ENCODE measurements at places on chromosomes 7 and 10.

DNA sequence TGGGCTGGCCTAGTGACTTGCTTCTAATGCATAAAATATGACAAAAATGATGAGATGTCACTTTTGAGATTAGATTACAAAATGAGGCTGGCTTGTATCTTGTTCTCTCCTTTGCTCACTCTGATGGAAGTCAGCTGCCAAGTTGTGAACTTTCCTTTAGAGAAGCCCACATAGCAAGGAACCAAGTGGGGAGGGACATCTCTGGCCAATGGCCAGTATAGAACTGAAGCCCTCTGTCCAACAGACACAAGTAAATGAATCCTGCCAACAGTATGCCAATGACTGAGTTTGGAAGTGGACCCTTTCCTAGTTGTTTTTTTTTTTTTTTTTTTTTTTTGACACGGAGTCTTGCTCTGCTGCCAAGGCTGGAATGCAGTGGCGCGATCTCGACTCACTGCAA, 3.3 kb downstream of the ZC3HC1 start:
- DNase-seq = no peak

GRCh38 chr10:86851328-86852207, 95.1 kb downstream of the BMPR1A start:
- DNase-seq = no peak

DNA sequence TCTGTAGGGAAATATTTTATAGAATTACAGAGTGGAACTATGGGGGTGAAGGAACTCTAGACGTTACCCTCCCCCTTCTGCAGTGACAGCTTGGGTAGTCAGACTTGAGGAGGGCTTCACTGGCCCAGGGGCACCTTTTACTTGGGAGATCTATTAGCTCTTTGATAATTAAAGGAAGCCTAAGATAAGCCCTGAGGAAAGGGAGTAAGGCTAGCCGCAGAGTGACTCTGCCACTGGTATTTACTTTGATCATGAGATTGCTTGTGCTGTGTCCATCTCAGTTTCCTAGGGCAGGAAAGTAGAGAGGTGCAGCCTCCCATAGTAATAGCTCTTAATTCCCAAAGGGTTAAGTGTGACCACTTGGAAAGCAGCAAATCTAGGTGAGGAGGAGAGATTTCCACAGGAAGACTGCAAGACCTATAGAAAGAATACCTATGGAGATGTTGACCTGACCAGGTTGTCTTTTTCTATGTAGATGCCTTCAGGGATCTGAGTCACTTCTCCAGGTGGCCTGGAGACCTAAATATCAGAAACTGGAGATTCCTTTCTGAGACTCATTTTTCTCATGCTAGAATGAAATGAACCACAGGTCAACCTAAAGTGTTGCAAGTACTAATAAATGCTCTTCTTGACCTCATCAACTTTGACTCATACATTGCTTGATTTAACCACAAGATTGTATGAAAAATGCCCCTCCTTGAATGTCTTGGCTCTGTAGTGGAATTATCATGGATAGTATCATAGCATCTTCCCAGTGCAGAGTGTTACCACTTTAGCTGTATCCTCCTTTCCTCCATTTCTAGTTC, 447.3 kb upstream of the GHITM start:
- no peak for DNase-seq

GRCh38 chr10:125155101-125155500, 5.3 kb downstream of the CTBP2 start:
- no peak for DNase-seq

- no peak for DNase-seq
These were observed 187.6 kb downstream of the NSUN6 start for GRCh38 chr10:18463673-18464211.

DNA sequence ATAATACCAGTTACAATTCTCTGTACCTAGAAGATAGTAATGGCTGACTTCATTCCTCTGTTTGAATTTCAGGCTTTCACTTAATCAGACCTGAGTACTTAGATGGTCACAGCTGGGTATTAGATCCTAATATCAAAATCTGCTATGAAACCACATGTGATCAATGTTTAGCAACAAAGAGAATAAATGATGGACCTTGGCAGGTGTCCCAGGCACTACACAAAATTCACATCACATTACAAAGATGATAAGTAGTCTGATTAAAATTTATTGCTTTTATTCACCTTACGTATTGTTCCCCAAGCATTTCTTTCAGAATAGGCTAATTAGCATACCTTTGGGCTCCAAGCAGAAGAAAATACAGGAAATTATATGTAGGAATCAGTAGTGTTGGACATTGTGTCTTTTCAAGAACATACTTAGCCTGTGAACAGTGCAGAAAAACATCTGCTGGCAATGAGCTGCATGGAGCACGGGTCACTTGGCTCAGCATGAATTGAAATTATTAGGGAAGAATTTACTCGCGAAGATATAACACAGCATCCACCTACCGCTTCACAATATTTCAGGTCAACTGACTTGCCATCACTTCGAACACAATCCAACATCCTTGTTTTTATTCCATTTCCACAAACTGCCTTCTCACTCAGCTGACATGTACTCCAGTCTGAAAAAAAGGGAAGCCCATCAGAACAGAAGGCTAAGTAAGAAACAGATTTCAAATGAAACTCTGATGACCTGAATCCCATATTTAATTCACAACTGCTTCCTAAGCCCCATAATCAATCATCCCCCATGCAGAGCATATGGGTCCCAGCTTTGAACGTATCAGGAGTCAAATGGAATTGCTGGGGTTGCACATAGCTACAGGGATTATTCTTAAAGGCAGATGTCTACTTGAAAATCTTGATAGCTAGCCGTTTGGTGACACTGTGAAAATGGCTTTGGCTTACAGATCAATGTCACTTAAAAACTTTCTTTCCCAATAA, 421.0 kb downstream of the THSD7A start:
- no peak for DNase-seq

GRCh38 chr10:22554461-22555182, 159.8 kb downstream of the PIP4K2A start:
- peak; percentile 90 for DNase-seq

GRCh38 chr10:543131-543530, 146.3 kb downstream of the DIP2C start:
- no peak for DNase-seq

GRCh38 chr7:41098846-41099245, 604.0 kb downstream of the INHBA start:
- no peak for DNase-seq

DNA sequence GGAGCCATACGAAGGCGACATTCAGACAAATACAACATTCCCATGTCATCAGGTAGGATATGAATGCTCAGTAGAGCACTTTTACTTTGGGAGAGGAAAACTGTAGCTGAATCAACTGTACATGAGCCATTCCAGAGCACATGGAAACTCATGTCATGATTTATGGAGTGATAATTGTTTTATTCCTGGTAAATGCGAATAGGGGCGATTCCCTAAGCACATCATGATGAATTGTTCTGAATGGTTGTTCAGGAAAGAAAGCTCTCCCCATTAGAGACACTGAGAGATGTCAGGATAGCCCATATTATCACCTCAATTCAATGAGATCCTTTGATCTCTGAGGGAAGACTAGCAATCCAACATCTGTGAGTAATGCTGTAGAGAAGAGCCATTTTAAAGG, 243.6 kb downstream of the FOXP2 start:
- no peak for DNase-seq

- no peak for DNase-seq
These were observed 26.3 kb upstream of the PPIF start for GRCh38 chr10:79320820-79321493.

GRCh38 chr10:51214207-51215196, 140.2 kb downstream of the PRKG1 start:
- no peak for DNase-seq

- no peak for DNase-seq
These were observed 233.8 kb upstream of the PPP2R2D start for GRCh38 chr10:131667047-131667446.

DNA sequence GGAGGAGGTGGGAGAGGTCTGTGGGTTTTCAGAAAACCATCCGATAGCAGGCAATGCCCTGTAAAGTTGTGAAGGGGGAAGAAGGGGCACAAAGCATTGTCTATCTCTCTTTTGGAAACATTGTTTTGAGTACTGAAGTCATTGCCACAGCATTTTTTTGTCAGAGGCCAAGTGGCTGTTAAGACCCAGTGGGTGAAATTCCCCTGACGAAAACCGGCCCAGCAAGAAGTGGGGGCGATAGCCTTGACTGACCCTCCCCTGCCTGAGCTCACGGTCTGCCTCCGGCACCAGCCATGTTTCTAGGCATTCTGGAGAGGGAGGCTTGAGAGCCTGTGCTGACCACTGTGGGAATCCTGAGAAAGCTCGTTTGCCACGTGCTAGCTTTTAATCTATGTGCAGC, 144.7 kb downstream of the RPS24 start:
- no peak for DNase-seq

GRCh38 chr10:51422311-51423120, 276.9 kb downstream of the CSTF2T start:
- peak; percentile 73 for DNase-seq

- no peak for DNase-seq
These were observed 41.2 kb downstream of the TACR2 start for GRCh38 chr10:69375307-69376151.

GRCh38 chr7:31029251-31030042, 22.7 kb upstream of the ADCYAP1R1 start:
- DNase-seq = no peak

DNA sequence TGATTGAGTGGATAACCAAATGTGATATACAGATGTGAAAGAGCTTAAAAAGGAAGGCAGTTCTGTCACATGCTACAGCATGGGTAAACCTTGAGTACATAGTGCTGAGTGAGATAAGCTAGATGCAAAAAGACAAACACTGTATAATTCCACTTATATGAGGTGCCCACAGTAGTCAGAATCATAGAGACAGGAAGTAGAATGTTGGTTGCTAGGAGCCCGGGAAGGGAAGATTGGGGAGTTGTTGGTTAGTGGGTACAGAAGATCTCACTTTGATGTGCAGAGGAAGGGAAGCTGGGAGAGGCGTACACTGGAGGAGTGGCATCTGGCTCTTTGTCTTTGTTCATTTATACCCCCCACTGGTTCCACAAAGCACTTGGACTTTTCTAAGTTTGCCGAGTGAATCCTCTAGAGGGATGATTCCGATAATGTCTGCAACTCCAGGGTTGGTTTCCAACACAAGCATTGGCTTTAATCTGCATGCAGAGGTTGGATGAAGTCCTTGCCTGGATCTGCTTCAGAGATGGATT, 39.5 kb downstream of the TSPAN14 start:
- DNase-seq = no peak

- DNase-seq = no peak
These were observed 127.0 kb downstream of the TCERG1L start for GRCh38 chr10:131184503-131184902.

- DNase-seq = no peak
These were observed 239.0 kb downstream of the PRKG1 start for GRCh38 chr10:51313251-51313650.

DNA sequence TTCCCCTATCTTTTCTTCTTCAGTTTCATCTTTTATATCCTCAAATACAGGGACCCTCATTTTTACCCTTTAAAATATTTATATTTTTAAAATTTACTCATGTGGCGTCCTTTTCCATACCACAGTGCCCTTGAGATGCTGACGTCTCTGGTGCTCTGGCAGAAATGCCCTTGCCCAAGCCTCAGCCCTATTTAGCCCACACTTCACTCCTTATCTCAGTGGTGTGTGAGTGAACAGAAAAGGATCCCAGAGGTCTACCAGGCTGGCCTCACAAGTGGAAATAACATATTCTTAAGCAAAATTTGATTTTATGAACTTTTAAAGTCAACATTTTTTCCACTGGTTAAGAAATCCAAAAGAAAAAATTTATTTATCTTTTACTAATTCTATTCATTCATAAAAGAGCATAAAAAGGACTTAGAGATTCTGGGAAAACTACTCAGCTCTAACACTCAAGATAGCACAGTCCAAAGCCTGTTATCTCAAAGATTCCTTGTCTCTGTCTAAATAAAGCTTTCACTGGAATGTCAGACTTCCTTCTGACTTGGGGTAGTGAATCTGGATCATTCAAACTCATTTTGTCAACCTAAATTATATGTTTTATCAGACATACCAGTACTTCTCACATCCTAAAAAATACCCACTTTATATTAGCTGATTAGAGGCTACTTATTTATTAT, at the start of gene NEBL:
Gene NEBL (minus strand): TSS at position 166 of the 680 bp plus-strand sequence. CDS start 106 bp downstream, at position 60.
- DNase-seq = no peak

- DNase-seq = no peak
These were observed 1.3 kb upstream of the DAGLB start for GRCh38 chr7:6448943-6449543.

- no peak for DNase-seq
These were observed 252.4 kb upstream of the GHITM start for GRCh38 chr10:83886871-83887270.

- DNase-seq = no peak
These were observed 86.8 kb upstream of the NAMPT start for GRCh38 chr7:106371629-106372028.

DNA sequence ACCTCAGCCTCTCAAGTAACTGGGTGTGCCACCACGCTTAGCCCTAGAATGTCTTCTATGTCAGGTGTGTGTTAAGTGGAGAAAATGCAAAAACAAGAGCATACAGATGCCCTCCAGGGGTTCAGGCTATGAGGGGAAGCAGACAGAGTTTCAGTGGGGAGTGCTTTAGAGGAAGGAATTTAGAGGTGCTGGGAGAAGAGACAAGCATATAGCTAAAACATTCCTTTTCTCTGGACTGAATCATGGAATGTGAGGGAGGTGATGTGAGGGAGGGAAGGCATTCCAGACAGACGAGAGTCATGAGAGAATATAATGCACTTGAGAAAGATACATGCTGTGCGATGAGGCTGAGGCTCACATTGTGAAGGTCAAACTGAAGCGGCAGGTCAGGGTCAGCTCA, 6.6 kb upstream of the ZNF786 start:
- no peak for DNase-seq

GRCh38 chr7:154373956-154374355, 321.8 kb downstream of the DPP6 start:
- DNase-seq = peak; percentile 47

DNA sequence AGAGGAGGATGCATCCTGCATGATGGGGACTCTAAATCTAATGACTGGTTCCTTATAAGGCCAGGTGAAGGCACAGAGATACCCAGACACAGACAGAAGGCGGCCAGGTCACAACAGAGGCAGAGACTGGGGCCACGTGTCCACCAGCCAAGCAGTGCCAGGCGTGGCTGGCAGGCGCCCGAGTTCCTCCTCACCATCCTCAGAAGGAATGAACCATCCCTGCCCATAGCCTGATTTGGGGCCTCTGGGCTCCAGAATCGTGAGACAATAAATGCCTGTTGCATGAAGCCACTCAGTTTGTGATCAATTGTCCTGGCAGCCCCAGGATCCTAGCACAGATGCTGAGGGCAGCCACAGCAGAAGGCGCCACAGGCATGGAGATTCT, 69.0 kb upstream of the TNRC18 start:
- DNase-seq = no peak

DNA sequence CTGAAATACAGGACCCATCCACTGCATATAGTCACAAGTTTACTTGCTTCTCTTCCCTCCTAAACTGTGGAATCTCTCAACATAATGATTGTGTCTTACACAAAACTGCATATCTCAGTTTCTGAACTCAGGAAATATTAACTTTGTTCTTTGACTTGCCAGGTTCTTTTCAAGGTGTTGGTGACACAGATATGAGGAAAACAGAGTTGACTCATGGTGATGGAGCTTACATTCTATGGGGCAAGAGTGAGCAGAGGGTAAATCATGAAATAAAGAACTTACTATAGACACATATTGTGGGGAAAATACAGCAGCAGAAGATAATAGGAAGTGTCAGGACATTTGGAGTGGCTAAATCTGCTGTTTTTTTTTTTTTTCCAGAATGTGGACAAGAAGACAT, 72.5 kb upstream of the IGFBP3 start:
- no peak for DNase-seq

- DNase-seq = no peak
These were observed 712 bp upstream of the CPVL start for GRCh38 chr7:29146888-29147609.
